CD4-positive, alpha-beta T cell treated with Interleukin-1 beta for 1 hour (primary cell): ENCODE measurements at places on chromosomes 5 and 9.

GRCh38 chr5:175740014-175740413, 82.1 kb downstream of the HRH2 start:
- DNase-seq, result no peak

DNA sequence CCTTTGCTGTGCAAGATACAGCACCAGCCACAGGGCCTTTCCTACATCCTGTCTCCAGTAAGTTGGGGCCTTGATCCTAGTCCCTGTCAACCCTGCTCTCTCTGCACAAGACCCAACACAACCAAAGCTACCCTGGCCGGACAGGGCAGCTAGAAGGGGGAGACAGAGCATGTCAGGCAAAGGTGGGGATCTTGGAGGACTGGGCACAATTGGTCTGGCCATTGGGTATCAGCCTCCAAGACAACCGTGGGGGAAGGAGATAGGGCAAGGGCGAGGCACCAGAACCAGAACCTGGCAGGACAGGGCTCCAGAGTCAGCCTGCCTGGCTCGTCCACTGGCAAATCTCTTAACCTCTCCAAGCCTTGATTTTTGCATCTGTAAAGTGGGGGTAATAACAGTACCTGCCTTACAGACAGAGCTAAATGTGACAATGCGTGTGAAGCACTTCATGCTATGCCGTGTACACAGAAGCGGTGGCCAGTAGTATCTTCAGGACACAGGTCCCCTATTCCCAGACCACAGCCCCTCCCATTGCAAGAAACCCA, 51.6 kb upstream of the CDKN2AIPNL start:
- no peak for DNase-seq

DNA sequence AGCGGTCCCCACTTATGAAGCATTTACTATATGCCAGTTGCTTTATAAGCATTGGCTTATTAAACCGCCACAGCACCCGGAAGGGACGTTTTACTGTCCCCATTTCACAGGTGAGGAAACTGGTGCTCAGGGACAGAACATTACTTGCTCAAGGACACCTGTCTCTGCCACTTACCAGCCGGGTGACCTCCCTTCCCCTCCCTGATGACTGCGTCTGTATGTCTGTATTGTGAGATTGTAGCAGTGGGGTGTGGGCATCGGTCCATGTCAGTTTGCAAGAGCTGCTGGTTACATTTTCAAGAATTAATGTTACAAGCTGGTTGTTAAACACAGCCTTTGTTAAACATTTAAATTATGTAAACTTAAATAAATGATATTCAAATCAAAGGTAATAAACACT, 77.6 kb upstream of the LMX1B start:
- DNase-seq, result no peak

- no peak for DNase-seq
Measured at GRCh38 chr9:27094640-27095298, 14.3 kb upstream of the TEK start.

DNA sequence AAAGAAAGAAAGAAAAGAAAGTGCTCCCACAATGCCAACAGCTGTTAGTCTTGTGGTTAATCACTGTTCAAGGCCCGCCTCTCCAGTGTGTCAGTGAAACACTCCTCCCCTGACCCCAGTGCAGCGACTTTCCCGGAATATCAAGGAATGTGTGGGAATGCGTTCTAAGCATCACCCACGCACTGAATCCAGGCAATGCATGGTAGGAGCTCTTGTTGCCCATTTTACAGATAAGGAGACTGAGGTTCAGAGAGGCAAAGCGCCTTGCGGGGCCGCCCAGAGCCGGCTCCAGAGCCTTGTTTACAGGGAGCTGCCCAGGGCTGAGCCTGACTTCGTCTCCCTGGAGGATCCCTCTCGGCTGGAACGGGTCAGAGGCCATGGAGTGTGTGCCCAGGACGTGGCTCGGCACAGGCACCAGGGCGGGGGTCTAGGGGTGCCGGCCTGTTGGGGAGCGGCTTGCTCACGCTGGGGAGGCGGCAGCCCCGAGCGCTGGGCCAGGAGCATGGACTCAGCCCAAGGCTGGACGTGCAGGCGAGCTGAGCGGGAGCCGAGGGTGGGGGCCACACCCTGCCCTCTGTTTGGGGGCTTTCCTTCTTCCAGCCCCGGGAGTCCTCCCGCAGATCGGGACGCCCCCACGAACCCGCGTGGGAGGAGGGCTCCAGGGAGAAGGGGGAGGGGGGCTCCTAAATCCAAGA, 823 bp downstream of the ST6GALNAC6 start:
- no peak for DNase-seq
